ENCODE measurements at places on chromosomes 12 and 14.
A peak's percentile ranks its signal among the peaks of the same experiment; 100 is the strongest.

DNA sequence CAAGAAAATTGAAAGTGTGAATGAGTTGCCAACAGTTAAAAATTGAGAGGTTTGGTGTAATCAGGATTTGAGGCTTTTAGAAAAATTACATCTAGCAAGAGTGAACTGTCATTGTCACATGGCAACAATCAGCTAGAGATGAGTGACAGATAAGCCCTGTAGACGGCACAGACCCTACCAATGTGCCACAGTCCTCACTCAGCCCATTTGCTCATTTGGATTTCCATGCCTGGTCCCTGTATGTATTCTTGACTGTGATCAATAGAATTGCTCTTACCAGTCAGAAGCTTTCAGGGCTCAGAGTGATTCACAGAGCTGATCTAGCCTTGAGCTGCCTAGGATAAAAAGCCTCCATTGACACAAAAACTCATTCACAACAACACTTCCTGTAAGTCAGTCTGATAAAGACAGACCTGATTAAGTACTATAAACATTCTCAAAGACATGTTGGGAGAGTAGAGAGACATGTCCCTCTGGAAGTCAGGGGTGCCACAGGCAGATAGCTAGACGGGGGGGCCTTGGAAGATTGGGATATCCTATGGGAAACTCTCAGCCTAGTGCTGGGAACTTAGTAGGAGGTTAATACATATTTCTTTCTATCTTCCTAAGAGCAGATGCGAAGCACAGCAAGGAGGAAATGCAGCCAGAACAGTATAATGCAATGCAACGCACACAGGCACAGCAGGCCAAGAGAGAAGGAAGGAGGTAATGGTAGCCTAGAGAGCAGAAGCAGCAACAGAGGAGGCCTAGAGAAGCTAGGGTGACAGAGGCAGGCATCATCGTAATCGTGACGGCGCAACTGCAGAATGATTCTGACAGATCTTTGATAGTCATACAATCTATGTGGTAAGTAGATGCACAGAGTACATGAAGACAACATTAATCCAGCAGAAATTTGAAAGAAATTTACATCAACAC lies 2.0 kb upstream of the PELI2 start:
- DNase-seq: no peak

- no peak for DNase-seq
These were observed 3.1 kb downstream of the CBLN3 start for GRCh38 chr14:24426150-24426911.

DNA sequence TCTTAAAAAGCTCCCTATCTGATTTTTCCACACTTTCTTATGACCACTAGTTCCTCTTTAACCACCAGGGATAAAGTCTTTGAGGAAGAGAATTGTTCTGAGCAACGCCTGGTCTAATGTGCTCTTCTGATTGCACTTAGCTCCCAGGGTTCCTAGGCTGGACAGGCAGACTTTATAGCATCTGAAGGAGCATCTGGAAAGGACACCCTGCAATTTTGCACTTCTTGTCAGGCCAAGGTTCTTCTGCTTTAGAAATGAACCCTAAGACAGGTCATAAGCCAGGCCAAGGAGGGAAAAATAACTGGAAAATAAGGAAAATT lies 126.3 kb downstream of the KTN1 start:
- DNase-seq: no peak

- no peak for DNase-seq
These were observed 231.2 kb downstream of the PDZRN4 start for GRCh38 chr12:41419131-41419893.

DNA sequence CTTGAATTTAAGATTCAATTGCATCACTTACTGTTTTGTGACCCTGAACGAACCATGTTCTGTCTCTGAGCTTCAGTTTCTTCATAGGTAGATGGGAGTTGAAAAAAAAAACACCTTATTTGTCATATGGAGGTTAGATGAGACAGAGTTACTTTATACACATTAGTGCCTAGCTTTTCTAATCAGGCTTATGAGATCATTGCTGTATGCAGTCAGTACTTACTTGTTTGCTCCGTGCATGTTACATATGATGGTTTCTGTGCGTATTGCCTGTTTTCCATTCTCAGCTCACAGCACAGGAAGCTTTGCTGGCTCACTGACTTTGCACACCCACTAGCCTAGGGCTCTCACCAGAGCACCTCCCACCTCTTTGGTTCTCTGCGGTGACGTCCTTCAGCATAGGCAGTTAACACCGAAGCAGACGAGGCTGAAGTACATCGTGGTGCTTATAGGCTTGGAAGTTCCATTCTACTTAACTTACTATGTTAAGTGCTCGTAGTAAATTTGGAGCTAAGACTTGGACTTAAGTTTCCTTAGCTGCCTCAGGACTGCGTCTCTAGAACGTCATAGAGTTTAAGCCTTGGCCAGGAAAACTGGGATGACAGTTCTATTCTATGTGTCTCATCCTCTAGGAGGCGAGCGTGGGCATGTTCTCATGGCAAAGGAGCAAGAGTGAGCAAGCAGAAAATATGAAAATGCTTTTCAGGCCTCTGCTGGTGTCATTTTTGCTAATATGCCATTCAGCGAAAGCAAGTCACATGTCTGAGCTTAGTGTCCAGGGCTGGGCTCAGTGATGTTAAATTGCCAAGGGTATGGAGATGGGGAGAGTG lies 57.3 kb downstream of the NRXN3 start:
- DNase-seq: no peak

DNA sequence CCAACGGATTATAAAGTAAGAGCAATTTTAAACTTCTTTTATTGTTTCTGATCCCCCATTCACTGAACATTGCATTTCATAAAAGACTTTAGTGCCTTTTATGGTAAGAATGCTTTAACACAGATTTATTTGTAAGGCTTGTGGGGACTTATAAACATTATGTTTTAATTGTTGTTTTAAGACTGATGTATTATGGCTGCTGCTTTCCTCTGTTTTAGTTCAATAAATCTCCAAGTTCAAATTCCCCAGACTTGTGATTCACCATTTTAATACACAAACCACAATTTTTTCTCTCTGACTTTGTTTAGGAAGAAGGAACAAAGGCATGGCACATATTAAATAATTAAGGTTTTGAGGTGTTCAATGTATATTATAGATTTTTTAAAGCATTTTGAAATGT lies 753.3 kb downstream of the SLC6A15 start:
- DNase-seq: no peak

- DNase-seq: no peak
These were observed 260.9 kb downstream of the DUSP6 start for GRCh38 chr12:89091293-89091841.

DNA sequence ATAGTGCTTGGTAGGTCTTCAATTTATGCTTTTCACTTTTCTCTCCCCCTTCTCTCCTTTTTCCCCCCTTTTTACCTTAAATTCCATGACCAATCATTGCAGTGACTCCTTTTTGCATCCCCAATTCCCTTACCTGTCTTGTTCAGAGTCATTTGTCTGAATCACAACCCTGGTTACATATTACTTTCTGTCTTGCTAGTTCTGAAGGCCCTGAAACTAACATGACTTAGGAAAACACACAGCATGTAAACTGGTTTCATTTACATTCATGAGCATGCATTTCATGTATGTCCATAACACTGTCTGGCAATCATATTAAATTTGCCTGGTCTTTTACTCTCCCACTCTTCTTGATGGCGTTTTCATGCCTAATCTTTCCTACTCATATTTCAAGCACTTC lies 20.3 kb upstream of the FOXG1 start:
- DNase-seq: no peak

GRCh38 chr14:61321385-61322010 lies at the start of gene PRKCH:
Gene PRKCH (plus strand): TSS chr14:61321579. CDS start chr14:61322102, 523 bp downstream.
- DNase-seq: no peak

- DNase-seq: peak; percentile 88
These were observed 50.4 kb downstream of the DYRK2 start for GRCh38 chr12:67698672-67699581.

GRCh38 chr12:56046027-56046780 lies 4.5 kb downstream of the RPS26 start:
- DNase-seq: no peak

DNA sequence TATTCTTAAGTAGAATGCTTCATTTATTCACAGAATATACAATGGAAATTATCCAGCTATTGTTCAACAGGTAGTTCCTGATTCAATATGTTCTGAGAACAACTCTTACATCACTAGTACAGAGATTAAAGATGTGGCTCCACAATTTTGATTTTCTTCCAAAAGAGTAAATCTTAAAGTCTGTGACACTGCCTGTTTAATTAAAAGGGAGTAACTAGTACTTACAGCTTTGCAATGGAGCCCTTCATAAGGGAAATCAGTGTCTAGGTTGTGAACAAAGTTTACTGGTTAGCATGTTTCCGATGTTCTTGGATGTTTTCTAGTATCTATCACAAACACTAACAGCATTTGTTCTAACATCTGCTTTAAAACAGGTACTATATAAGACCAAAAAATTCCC lies 30.8 kb downstream of the MIA2 start:
- no peak for DNase-seq

- peak; percentile 49 for DNase-seq
These were observed 19.3 kb upstream of the KRT7 start for GRCh38 chr12:52213564-52214420.

DNA sequence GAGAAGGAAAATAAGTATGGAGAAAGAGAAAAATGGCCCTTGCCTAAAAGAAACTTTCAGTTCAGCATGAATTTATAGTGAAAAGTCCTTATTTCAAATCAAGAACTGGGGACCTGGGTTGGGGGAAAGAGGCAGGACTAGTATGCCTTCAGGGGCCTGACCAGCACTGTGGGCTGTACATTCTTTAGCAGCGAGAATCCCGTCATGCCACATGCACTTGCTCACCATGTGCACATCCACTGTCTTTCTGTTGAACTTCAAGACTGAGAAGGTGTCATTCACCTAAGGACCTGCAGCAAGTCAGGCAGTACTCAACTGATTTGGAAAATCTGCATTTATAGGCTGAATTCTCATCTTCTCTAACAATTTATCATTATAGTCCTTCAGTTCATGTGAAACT lies 50.2 kb downstream of the RAB35 start:
- DNase-seq: no peak

DNA sequence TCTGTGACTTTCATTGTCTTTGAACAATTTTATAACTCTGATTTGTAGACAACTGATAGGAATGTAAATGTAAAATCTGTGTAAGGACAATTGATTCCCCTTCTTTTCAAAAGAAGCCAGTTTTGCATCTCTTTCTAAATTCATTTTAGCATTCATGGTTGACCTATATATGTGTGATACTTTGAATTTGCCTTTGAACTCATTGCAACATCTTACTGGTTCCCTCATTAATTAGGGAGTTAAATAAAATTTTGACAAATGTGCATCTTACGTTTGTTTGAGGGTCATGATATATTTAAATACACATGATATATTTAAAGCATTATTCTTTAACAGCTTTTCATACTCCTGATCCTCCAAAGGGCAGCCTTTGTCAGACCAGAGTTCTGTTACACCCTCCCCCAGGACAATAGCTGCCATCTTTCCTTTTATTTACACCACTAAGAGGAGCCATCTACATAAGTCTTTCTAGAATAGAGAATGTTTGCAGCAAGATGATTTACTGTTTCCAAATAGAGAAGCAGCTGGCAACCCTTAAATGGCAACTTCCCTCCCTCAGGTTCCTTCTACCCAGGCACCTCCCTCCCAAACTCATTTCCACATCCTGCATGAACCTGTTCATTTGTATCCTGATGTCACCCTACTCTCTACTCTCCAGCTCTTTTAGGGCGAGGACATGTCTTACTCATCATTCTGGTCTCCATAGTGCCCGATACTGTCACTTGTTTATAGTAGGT lies 40.2 kb upstream of the APPL2 start:
- DNase-seq: peak; percentile 9

DNA sequence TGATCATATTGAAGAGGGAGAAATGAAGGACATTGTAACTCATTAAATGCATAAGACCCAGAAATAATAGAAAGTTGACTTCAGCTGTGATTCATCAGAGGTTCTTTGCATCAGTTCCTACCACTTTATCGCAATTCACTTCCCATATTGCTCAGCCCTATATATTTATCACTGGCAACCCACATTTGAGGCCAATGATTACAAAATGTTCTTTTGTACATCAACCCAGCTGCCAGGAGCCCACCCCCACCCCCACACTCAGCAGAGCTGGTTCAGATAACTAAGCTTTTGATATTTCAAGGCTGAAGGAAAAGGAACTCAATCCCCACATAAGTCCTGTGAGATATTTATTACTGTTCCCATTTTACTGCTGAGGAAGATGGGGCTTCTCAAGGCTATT lies 51.2 kb upstream of the TMPO start:
- no peak for DNase-seq

- DNase-seq: no peak
These were observed 46.2 kb downstream of the ANO4 start for GRCh38 chr12:100840748-100841147.

DNA sequence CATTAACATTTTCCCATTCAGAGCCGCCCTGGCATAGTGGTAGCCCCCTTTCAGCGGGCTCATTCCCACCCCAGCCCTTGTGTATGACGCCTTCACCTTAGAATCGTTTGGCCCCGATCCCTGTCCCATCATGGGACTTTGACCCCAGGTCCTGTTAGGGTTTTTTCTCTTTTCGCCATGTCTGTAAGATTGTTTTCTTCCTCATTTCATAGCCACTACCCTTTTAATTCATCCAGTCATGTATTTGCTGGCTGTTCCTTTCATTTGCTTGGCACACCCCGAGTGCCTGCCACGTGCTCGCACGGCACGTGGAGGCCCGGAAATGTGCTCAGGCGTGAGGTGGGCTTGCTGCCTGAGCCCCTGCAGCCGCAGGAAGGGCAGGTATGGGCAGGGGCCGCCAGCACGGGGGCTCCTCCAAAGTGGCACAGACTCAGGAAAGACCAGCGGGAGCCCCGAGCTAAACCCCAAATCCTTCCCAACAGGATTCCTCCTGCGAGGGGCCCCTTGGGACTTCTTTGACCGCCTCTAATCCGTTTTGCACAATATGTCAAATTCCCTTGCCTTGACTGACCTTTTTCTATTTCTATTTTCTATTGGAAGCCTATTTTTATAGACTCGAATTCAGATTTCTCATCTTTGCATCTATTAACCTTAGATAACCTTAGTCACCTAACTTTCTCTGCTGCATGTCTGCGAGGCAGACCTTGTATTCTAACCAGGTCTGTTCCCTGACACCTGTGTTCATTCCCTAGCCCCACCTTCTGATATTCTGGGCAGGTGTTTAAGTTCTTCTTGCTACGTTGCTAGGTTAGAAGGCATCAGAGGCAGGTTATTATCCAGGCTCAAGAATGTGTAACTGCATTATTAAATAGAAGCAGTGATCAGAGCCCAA lies 114.8 kb downstream of the EML1 start:
- DNase-seq: no peak

- DNase-seq: no peak
These were observed 793.7 kb downstream of the RPS29 start for GRCh38 chr14:48792376-48793024.

DNA sequence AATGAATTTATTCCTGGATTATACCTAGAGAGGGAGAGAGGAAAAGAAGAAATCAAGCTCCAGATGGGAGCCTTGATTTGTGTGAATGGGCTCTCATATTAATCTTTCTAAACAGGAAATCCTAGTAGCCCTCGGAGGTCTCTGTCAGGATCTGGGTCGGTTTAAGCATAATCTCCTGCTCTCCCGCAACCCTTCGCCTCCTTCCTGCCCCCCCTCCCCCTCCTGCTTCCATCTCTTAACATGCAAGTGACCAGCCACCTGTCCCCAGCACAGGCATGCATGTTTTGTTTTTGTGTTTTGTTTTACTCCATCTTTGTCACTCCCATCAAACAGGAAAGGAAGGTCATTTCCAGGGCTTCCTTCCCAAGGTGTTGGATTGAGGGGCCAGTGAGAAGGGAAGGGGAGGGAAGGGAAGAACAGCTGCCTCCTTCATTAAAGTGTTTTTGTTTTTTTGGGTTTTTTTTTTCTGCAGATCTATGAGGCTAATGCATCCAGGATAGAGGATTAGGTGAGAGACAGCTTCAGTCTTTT lies 4.8 kb upstream of the KCNA5 start:
- no peak for DNase-seq
